ENCODE measurements at places on chromosomes 4 and X. TPM values are rescaled to one million over a fixed set of nuclear protein-coding genes. Genes with fewer than 3 reads are reported as not detected.

GRCh38 chr4:5912614-5913019 lies 19.7 kb upstream of the CRMP1 start:
- H3K4me1 ChIP-seq = no peaks in the 10 kb centered on the region
- H3K27me3 ChIP-seq = peaks cover 38% of the 10 kb centered on the region
- H3K4me3 ChIP-seq = no peak overlapping the region
- no peak overlapping the region for H3K27ac ChIP-seq
- DNase-seq = no peak

GRCh38 chrX:153371256-153371655 lies 29.9 kb downstream of the PNMA6E start:
- peaks cover 60% of the 10 kb centered on the region for H3K27me3 ChIP-seq
- DNase-seq = no peak
- no peaks in the 10 kb centered on the region for H3K36me3 ChIP-seq
- no peaks in the 10 kb centered on the region for H3K4me1 ChIP-seq
- H3K27ac ChIP-seq = no peak overlapping the region
- no peak overlapping the region for H3K4me3 ChIP-seq

GPAT3 gene
- total RNA-seq = 29.1 TPM

DNA sequence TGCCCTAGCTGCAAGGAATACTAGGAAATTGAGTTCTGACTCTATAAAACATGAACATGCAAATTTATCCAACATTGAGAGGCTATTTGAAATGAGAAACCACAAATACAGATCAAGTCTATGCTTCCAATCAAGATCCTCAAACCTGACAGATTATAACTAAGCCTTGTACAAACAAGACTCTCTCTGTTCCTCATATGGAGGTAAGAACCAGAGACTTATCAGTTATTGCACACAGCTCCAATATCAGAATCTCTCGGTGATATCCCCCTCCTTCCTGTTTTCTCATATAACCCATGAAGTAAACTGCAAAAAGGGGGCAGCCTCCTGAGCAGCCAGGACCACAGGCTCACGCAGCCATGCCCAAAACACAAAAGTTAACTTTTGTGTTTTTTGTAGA lies 36.5 kb downstream of the FBXW7 start:
- no peak overlapping the region for H3K27ac ChIP-seq
- no peaks in the 10 kb centered on the region for H3K36me3 ChIP-seq
- no peak overlapping the region for H3K4me3 ChIP-seq
- DNase-seq = no peak

GRCh38 chr4:28558895-28559294 lies 1698.3 kb downstream of the STIM2 start:
- no peak overlapping the region for H3K4me3 ChIP-seq
- no peaks in the 10 kb centered on the region for H3K36me3 ChIP-seq
- no peaks in the 10 kb centered on the region for H3K27me3 ChIP-seq

DNA sequence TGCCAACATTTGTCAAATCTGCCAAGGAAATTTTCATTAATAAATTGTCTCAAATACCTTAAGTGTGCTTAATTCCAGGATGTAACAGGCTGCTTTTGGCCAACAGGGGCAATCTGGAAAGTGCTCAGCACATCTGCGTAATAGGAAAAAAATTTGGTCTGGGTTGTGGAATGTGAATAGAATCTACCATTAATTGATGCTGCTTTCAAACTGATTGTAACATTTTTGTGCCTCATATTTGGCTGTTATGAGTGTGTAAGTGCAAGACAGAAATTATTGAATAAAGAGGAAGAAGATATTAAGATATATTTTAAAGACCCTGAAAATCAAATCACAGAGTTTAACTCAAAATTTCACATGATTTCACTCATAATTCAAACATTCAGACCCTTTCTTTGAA lies 41.1 kb downstream of the REELD1 start:
- no peak for DNase-seq
- peaks cover 19% of the 10 kb centered on the region for H3K4me1 ChIP-seq

Data from PC-9 (cell line).